GM23248 (cell line): ENCODE measurements at places on chromosomes 5 and 9. TPM values are rescaled to one million over a fixed set of nuclear protein-coding genes. Genes with fewer than 3 reads are reported as not detected.

The AGPAT2 gene
- 68.7 and 80.3 TPM in 2 replicates for polyA plus RNA-seq

DNA sequence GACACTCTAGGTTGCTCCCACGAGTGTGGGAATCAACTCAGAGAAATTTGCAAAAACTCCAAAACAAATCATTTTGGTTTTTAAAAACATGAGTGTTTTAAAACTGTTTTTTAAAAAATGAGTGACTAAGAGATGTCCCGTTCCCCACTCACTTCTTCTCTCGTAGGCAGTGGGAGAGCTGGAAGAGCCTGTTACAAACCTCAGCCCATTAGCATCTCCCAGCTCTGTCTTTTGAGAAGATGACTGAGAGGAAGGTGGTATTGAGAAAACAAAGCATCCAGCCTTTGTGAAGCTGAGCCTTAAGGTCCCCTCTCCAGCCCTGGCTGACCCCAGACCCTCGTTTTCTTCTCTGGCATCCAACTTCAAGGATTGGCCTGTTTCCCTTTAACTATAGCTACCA is 4.7 kb upstream of the ANKRD33B start:
- peaks cover 30% of the 10 kb centered on the region for H3K4me1 ChIP-seq
- H3K4me3 ChIP-seq = no peak overlapping the region
- H3K27ac ChIP-seq = no peak overlapping the region
- H3K27me3 ChIP-seq = no peaks in the 10 kb centered on the region

- H3K4me1 ChIP-seq = 0 out of 2 replicates have a peak, but pooled peaks cover 12% of the 10 kb centered on the region
- no peaks in the 10 kb centered on the region for H3K36me3 ChIP-seq
- no peak overlapping the region for H3K27ac ChIP-seq
- no peaks in the 10 kb centered on the region for H3K27me3 ChIP-seq
- no peak overlapping the region for H3K4me3 ChIP-seq
These were observed 89.2 kb downstream of the ARL15 start for GRCh38 chr5:54221135-54221534.

The HRH2 gene
- polyA plus RNA-seq = not detected in 2 replicates

The GRIA1 gene
- 0.04 and 0.13 TPM in 2 replicates for polyA plus RNA-seq

GRCh38 chr9:125649315-125649714 is 57.7 kb downstream of the MAPKAP1 start:
- DNase-seq = peak; percentile 97
- no peaks in the 10 kb centered on the region for H3K27me3 ChIP-seq
- H3K4me1 ChIP-seq = peaks cover 57% of the 10 kb centered on the region
- peak overlapping the region; percentile 69 for H3K4me3 ChIP-seq

GRCh38 chr9:110912419-110913291 is 125.6 kb downstream of the LPAR1 start:
- peak overlapping the region; percentile 70 for H3K27ac ChIP-seq
- H3K4me1 ChIP-seq = peaks cover 30% of the 10 kb centered on the region
- no peaks in the 10 kb centered on the region for H3K27me3 ChIP-seq
- H3K4me3 ChIP-seq = peak overlapping the region; percentile 48
- peak; percentile 36 for DNase-seq

- DNase-seq = no peak
- no peaks in the 10 kb centered on the region for H3K36me3 ChIP-seq
- no peaks in the 10 kb centered on the region for H3K4me1 ChIP-seq
- H3K27ac ChIP-seq = no peak overlapping the region
- H3K4me3 ChIP-seq = no peak overlapping the region
- no peaks in the 10 kb centered on the region for H3K27me3 ChIP-seq
These were observed 407.4 kb downstream of the HCN1 start for GRCh38 chr5:45288746-45289145.

The BRINP1 gene
- 6.0 and 6.2 TPM in 2 replicates for polyA plus RNA-seq

DNA sequence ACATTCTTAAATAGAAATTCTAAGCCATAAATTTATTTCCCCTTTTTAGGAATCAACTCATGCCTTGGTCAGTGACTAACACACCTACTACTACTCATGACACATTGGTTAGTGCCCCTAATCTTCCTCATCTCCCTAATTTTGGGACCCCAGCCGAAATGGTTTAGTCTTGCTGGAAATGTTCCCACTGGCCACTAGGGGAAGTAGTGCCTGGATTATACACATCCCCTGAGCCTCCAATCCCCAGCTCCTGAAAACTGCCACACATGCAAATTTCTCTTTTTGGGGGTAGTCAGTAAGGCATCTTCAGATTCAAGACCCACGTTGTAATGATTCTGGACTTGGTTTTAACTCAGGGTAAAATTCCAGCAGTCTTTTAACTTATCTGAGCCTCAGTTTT is 79.8 kb downstream of the HSD17B3 start:
- H3K4me3 ChIP-seq = no peak overlapping the region
- H3K4me1 ChIP-seq = no peaks in the 10 kb centered on the region
- peak; percentile 36 for DNase-seq
- H3K36me3 ChIP-seq = no peaks in the 10 kb centered on the region

The AK1 gene
- polyA plus RNA-seq = 157 and 159 TPM in 2 replicates

- 0 out of 2 replicates have a peak, but pooled peaks cover 3% of the 10 kb centered on the region for H3K4me1 ChIP-seq
- H3K4me3 ChIP-seq = no peak overlapping the region
- no peaks in the 10 kb centered on the region for H3K36me3 ChIP-seq
- no peak overlapping the region for H3K27ac ChIP-seq
- peak; percentile 23 for DNase-seq
These were observed 3.6 kb upstream of the ENG start for GRCh38 chr9:127858041-127858512.

The NUTM2F gene
- not detected in 2 replicates for polyA plus RNA-seq

The LRRC19 gene
- 0.10 TPM in 1 of 2 replicates, not detected in the other for polyA plus RNA-seq

DNA sequence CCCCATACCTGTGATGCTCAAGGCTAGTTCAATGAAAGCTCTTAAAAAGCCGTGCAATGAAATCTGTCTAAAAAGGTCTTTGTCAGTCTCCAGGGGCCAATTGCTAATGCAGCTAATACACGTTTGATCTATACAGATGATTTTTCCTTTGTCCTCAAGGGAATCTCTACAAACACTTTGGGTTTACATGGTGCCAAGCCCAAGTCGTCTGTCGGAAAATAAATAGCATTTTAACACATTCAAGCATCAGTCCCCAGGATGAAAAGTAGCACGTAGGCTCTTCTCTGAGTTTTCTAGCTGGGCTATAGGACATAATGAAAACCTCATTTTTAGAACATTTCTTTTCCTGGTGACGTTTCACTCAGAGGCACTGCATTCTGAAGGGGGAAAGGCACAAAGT is 477.4 kb upstream of the WWC1 start:
- H3K36me3 ChIP-seq = 0 out of 2 replicates have a peak, but pooled peaks cover 6% of the 10 kb centered on the region
- DNase-seq = peak; percentile 21
- H3K4me3 ChIP-seq = no peak overlapping the region
- H3K27ac ChIP-seq = peak overlapping the region; percentile 77
- H3K27me3 ChIP-seq = no peaks in the 10 kb centered on the region

The NFIL3 gene
- 5.1 and 5.4 TPM in 2 replicates for polyA plus RNA-seq

- no peak for DNase-seq
- peaks cover 8% of the 10 kb centered on the region; the same call in 1 of the 2 replicates for H3K36me3 ChIP-seq
- no peak overlapping the region for H3K27ac ChIP-seq
These were observed 41.2 kb downstream of the RIC1 start for GRCh38 chr9:5670079-5670478.

The SH3GL2 gene
- polyA plus RNA-seq = 0.06 TPM in 1 of 2 replicates, not detected in the other
